ENCODE measurements at places on chromosomes 4 and X.
A peak's percentile ranks its signal among the peaks of the same experiment; 100 is the strongest.

GRCh38 chr4:40205259-40206198, 8.7 kb downstream of the RHOH start:
- DNase-seq = no peak

GRCh38 chr4:124970011-124970410, 257.5 kb upstream of the ANKRD50 start:
- no peak for DNase-seq

- DNase-seq = no peak
Measured at GRCh38 chrX:140971099-140971795, 31.1 kb upstream of the SPANXB1 start.

GRCh38 chr4:156762851-156763250, 208.7 kb downstream of the PDGFC start:
- peak; percentile 42 for DNase-seq

DNA sequence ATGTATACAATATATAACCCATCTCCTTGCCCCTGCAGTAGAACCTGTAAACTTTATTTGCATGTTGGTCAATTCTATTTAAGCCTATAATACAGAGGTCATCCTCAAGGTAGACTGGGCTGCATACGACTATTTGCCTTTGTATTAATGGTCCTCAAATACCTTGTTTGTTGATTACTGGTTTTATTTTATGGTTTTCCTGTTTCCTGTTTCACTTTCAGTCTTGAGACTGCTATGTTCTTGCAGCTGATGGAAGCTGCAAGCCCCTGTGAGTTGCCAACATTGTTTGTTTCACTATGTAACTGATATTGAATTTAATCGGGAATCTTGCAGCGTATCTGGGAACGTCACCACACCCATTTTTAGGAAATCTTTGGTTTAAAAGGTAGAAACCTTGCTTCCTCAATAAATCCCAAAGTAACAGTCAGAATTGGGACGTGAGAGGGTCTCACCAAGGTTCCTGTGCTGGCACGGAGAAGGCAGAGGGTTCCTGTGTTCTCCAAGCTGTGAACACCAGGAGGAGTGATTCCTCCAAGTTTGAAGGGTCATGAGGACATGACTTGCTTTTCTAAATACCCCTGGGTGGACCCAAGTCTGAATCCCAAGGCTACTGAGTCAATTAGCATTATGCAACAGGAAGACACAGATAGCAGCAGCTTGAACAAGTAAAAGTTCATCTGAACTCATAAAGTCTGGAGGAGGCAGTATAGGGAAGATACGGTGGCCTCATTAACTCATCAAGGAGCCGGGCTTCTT, 110.6 kb upstream of the PNPLA4 start:
- DNase-seq = no peak

DNA sequence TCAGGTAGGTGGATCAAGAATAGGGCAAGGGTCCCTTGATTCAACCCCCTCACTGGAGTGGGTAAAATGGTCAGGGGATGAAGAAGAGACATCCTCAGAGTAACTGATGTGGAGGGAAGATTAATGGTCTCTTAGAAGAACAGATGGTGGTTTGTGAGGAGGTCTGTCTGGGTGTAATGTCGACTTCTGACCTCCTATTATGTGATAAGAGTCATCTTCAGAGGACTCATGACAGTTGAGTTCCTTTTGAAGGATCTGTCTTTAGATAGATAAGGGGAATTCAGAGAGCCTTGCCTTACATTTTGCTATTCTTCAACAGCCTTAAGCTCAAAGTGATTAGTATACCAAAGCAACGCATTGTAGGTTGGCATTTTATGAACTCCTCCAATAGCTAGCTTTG, 27.1 kb upstream of the MAGEA8 start:
- no peak for DNase-seq

DNA sequence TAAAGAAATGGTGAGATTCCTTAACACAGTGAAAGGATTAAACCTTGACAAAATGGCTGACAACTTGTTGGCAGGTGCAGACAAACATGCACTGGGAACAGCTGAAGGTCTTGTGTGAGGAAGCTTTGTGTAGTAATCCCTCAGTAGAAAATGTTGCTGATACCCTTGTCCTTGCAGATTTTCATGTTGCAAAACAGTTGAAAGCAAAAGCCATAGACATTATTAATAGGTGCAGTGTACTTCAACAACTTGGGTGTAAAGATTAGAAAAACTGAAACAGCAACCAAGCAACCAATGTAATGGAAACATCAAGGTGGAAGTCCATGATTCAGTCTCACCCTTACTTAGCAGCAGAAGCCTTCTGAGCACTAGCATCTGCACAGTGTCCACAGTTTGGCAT, 29.8 kb downstream of the UGT2B7 start:
- no peak for DNase-seq

DNA sequence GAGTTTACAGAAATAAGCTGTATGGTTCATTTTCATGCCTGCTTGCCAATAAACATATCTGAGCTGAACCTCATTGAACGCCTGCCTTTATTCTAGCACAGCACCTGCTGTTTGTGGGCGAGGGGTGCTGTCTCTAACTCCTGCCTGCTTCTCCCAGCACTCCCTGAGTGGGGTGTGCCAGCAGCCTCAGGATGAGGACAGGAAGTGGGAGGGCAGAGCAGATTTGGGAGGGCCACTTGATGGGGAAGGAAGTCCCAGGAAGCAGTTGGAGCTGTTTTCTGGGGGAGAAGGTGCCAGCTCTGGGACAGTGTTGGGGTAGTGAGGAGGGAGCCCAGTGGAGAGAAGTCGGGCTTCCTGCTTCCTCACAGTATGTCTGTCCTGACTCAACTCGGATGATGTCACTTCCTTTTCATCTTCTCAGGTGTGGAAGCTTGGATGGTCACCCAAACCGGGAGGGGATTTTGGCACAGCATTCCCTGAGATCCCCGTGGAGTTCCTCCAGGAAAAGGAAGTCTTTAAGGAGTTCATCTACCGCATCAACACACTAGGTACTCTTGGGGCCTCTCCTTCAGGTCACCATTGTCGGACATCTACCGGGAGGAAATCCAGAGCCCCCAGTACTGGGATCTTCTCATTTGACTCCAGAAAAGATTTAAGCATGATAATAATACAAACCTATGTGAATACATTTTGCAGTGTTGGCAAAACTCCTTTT, 29.0 kb upstream of the MSANTD1 start:
- DNase-seq = no peak

DNA sequence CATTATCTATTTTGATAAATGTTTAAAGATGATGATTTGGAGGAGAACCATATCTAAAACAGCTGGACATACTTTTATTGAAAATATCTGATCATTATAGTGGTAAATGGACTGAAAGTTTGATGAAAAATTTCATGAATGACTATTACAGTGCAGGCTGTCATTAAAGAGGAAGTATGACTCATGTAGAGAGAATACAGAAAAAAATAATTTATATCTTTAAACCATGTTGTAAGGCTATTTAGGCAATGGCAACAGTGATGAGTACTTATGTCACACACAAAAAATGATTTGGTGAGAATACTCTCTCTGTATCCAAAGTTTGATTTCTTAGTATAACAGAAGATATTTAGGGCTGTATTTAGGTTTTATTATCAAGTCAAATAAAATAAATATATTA, 3.9 kb upstream of the GLRB start:
- DNase-seq = peak; percentile 41

Data from A673 (cell line).